ENCODE measurements at places on chromosomes 5 and 9.

GRCh38 chr5:89397096-89397495 lies 514.1 kb upstream of the MEF2C start:
- DNase-seq: no peak

DNA sequence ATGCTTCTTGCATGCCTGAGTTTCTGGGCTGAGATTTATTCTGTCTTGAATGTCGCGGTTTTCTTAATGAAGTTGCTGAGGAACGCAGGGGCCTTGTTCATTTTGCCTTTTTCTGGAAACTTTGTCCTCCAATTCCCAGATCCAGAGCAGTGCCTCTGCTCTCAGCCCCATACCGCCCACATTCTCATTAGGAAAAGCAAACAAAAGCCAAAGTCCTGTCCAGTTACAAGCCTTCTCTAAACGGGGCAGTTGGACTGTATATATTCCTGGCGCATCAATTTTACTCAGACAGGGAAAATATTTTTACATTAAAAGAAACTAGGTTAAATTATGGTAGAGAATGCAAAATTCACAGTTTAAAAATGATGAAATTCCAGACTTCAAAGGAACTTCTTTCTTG lies 1.2 kb upstream of the PSAT1 start:
- no peak for DNase-seq

- DNase-seq: no peak
These were observed 11.1 kb upstream of the SLCO4C1 start for GRCh38 chr5:102307232-102307631.

DNA sequence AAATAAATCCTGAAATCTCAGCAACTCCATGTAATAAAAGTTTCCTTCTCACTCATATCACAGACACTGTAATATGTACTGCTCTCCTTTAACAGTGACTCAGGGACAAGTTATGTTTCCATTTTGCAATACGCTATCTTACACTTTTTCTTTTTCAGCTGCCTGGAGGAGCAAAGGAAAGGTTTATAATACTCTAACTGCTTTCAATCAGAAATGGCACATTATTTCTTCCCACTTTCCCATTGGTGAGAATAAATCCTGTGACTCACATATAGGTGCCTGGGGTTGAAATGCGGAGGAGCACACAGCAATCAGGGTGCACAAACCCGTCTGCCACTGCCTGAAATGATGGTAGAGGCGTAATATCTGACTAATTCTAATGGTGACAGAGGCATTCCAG lies 186.6 kb downstream of the HINT1 start:
- no peak for DNase-seq

GRCh38 chr9:93137362-93137761 lies 3.3 kb upstream of the NINJ1 start:
- DNase-seq: no peak

DNA sequence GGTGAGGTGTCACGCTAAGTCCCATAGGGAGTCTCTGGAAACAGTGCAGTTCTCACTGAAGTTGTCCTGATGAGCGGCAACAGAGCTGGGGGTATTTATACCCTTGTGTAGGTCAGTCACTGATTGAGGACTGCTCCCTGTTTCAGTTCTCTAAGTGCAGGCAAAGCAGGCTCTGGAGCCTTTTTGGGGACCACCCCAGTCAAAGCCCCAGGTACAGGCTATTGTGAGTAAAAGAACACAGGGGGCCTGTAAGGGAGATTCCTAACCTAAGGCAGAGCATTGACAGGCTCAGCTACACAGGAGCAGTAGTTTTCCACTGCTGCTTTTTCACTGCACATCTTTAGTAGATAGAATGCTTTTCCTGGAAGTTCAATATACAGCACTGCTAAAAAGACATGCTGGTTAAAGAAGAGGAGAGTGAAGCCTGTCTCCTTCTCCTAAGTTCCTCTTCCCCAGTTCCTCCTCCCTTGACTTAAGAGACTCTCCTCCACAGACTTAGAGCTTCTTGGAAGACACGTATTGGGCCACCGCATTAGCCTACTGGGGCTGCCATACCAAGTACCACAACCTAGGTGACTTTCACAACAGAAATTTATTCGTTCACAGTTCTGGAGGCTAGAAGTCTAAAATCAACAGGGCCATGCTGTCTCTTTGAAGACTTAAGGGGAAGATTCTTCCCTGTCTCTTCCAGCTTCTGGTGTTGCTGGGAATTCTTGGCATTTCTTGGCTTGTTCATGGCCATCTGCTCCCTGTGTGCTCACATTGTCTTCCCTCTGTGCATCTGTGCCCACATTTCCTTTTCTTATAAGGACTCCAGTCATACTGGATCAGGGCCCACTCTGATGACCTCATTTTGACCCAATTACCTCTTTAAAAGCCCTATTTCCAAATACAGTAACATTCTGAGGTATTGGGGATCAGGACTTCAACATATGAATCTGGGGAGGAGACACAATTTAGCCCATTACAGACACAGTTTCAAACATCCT lies 221.0 kb downstream of the ESM1 start:
- no peak for DNase-seq

DNA sequence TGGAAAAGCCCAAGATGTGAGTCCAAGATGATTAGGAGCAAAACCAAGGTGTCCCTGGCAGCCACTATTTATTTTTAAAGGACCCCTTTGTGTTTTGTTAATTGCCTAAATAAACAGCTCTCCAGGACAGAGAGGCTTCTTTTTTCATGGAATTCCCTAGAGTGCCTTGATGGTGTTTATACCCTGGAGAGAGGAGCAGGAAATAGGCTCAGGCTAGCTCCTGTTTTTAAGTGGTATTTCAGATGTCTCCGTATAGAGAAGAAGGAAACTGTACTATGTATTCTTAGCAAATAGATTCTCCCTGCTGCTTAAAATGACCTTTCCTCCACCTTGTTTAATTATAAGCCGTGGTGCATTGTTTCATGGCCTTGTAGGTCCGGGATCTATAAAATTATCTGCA lies 292.4 kb downstream of the CD180 start:
- DNase-seq: no peak

DNA sequence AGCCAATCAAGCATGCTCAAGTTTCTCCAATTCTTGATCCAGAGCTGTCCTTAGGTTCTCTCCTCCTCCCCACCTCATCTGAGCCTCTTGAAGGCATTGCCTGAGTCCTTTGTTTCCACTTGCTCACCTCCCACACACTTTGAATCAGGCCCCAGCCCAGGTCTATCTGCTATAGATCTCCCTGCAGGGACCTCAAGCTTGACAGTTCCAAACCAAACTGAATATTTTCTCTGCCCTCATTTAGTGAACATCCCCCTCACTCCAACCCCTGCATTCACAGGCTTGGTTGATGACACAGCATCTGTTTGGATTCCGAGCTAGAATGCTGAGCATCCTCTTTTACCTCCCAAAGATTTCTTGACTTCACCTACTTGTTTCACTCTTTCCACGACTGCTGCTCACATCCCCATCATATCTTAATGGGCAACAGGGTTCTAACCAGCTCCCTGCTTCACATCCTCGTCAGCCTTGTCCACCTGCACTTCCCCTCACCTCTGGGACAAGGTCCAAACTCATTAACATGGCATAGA lies 474.5 kb downstream of the ZSWIM6 start:
- DNase-seq: no peak

DNA sequence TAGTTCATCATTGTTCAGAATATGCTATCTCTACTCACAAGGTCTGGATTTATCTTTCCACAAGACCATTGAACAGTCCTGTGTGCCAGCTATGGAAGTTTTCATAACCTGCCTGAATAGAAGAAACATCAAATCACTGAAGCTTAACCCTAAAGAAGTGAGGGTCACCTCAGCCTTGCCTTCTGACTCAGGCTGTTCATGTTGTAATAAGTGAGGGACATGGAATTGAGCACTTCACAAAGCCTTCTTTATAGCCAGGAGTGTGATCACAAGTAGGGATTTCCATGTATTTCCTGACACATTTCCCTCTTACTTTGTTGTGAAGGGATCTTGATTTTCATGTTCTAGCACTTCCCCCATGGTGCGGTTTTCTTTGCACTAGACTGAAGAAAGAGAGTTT lies 577.5 kb upstream of the WWC1 start:
- DNase-seq: no peak

DNA sequence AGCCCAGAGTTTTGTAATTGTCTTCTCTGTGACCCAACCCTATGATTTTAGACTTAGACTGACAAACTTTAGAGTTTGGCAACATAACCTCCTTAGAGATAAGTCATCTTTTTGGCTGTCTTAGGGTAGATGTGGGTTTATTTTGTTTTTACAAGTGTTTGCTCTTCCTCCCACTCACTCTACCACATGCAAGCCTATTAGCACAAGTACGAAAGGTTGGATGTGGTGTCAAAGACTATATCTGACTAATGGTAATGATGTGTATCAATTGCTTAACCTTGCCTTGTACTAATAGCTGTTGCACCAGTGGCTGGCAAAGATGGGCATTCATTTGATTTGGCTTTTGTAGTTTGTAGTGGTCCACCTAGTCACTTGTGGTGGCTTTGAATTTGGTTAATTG lies 46.5 kb downstream of the SLC25A46 start:
- no peak for DNase-seq

DNA sequence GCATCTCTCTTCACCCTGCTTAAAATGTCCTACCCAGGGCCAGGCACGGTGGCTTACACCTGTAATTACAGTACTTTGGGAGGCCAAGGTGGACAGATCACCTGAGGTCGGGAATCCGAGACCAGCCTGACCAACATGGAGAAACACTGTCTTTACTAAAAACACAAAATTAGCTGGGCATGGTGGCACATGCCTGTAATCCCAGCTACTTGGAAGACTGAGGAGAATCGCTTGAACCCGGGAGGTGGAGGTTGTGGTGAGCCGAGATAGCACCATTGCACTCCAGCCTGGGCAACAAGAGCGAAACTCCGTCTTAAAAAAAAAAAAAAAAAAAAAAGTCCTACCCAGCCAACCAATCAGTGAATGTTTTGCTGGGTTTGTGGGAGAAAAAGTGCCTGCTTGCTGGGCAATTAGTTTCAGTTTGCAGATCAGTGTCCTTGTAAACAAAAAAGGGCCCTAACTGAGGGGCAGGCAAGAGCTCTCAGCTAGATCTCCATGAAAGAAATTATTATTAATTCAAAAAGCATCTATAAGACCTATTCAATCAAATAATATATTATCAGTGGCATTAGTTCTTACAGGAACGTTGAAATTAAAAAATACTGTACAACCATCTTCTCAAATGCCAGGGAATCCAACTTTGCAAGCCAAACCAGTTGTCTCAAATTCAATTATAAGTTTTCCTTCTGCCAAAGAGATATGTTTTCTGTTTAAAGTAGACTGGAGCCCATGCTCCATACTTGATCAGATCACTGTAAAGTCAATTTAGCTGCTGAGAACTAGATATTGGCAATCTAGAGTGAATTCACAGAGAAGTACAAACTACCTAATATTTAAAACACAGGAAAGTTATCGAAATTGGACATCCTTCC lies 3.9 kb downstream of the MEGF9 start:
- DNase-seq: no peak
